Fibroblast of lung (primary cell): ENCODE measurements at places on chromosomes 13 and 19. TPM values are rescaled to one million over a fixed set of nuclear protein-coding genes. Genes with fewer than 3 reads are reported as not detected.

ADAMTSL5 gene
- 4.3 and 4.7 TPM in 2 replicates for polyA plus RNA-seq

ZNF560 gene
- 0.61 and 1.0 TPM in 2 replicates for polyA plus RNA-seq

SIAH3 gene
- not detected in 2 replicates for polyA plus RNA-seq

LILRA1 gene
- not detected in 2 replicates for polyA plus RNA-seq

ATP8A2 gene
- 0.01 and 0.02 TPM in 2 replicates for polyA plus RNA-seq

PCDH17 gene
- polyA plus RNA-seq, result 0.01 and 0.07 TPM in 2 replicates

GARIN5A gene
- 0.11 and 0.24 TPM in 2 replicates for polyA plus RNA-seq

SLC10A2 gene
- polyA plus RNA-seq, result not detected in 2 replicates

LMTK3 gene
- polyA plus RNA-seq, result 0.01 TPM in 1 of 2 replicates, not detected in the other

GRCh38 chr19:52234406-52234805 is 35.0 kb upstream of the ZNF766 start:
- DNase-seq, result no peak

- no peak for DNase-seq
These were observed 487.9 kb downstream of the DCT start for GRCh38 chr13:93991569-93991968.

DNA sequence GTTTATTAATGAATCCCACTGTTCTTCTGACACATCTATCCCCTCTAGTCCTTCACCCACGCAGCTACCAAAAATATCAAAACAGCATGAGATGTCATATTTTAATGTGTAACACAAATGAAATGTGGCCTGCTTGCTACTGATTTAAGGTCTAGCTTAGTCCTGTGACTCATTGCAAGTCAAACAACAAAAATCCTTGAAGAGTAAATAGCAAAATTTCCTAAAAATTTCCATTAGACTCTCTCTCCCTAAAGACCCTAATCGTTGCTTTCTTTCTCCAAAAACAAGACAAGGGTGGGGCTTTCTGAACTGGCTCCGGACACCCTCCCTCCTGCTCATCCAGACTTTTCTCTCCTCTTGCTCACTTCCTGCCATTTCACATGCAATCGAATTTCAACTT is 99.9 kb upstream of the IPO5 start:
- peak; percentile 8 for DNase-seq

DNA sequence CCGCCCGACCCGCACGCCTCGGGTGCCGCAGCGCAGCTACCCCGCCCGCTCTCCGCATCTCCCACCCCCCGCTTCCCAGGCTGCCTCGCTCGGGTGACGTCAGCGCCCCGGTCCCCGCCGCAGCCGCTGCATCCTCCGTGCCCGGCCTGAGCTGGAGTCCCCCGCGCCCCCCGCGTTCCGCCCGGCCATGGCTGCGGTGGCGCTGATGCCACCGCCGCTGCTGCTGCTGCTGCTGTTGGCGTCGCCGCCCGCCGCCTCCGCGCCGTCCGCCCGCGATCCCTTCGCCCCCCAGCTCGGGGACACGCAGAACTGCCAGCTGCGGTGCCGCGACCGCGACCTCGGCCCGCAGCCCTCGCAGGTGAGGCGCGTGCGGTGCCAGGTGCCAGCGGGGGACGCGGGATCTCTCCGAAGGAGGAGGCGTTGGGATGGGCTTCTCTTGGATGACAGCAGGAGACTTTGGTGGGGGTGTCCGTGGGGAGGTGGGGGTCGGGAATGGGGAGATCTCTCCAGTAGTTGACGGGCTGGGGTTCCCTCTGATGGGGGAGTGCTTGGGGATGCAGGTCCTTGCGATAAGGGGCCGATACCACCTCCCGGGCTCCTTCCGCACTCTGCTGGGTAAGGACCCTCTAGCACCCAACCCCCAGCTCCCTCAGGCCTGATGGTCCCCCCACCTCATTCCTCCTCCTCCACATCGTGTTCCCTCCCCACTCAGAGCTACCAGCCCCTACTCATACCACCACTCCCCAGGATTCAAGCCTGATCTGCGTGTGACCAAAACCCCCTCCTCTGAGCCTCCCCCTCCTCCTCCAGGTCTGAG is at the start of gene TMEM59L:
TMEM59L (plus strand) TSS at position 99 of the 817 bp plus-strand sequence; CDS start at position 188, 89 bp downstream.
- DNase-seq, result no peak

- peak; percentile 98 for DNase-seq
These were observed 401.7 kb downstream of the IRS2 start for GRCh38 chr13:109384491-109385241.

- peak; percentile 77 for DNase-seq
These were observed 207.5 kb downstream of the KCNRG start for GRCh38 chr13:50222569-50223332.

GRCh38 chr19:47745010-47745901 is at the start of gene NOP53:
Gene NOP53, plus strand, starts transcription at chr19:47745546. Its CDS starts 14 bp downstream, at chr19:47745560.
- peak; percentile 92 for DNase-seq

GRCh38 chr19:31617010-31617585 is 267.9 kb upstream of the TSHZ3 start:
- no peak for DNase-seq

DNA sequence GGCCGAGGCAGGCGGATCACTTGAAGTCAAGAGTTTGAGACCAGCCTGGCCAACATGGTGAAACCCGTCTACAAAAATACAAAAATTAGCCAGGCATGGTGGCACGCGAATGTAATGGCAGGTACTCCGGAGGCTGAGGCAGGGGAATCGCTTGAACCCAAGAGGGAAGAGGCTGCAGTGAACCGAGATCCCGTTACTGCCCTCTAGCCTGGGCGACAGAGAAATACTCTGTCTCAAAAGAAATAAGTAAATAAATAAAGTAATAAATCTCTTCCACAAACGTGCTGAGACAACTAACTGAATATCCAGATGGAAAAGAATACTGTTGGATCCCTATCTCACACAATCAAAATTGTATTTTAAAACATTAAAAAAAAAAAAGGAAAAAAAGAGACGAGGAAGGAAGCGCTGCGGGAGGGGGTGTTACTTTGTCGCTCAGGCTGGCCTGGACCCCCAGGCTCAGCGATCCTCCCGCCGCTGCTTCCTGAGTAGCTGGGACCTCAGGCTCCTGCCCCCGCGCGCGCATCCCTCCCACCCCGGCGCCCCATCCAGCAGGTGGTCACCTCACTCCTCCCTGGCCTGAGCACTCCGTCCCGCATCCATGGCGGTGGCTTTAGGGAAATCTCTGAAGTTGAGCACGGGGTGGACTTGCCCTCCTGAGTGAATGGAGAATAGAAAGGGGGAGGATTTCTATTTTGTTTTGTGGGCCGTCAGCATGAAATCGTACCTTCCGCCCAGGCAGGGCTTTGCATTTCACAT is 628 bp upstream of the ZNF813 start:
- no peak for DNase-seq

GRCh38 chr13:90552702-90553101 is 794.8 kb upstream of the MIR17HG start:
- no peak for DNase-seq

- DNase-seq, result no peak
These were observed 4.2 kb downstream of the VMAC start for GRCh38 chr19:5908773-5909442.

DNA sequence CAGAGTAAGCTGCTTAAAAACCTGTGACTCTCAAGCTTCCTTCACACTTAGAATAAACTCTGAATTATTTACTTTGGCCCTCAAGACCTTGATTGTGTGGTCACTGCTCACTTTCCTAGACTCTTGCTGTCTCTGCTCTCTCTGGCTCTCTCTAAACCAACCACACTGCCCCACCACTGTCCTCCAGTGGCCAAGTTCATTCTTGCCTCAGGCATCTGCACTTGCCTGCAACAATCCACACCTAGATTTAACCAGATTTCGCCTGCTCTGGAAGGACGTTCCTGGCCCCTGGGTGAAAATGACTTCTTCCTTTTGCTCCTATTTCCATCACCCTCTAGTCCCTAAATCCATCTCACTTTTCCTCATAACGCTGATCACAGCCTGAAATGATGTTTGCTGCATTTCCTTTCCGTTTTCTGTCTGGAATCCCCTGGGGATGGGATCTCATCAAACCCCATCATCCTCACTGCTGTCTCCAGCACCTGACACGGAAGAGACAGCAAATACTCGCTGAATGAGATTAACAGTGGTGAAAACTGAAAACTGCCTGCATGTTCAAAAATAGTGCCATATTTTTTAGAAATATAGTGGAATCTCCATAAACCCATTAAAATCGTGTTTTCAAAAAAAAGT is 232.6 kb downstream of the UQCRFS1 start:
- DNase-seq, result no peak

- no peak for DNase-seq
These were observed 273.8 kb downstream of the LIG4 start for GRCh38 chr13:107941345-107942029.

DNA sequence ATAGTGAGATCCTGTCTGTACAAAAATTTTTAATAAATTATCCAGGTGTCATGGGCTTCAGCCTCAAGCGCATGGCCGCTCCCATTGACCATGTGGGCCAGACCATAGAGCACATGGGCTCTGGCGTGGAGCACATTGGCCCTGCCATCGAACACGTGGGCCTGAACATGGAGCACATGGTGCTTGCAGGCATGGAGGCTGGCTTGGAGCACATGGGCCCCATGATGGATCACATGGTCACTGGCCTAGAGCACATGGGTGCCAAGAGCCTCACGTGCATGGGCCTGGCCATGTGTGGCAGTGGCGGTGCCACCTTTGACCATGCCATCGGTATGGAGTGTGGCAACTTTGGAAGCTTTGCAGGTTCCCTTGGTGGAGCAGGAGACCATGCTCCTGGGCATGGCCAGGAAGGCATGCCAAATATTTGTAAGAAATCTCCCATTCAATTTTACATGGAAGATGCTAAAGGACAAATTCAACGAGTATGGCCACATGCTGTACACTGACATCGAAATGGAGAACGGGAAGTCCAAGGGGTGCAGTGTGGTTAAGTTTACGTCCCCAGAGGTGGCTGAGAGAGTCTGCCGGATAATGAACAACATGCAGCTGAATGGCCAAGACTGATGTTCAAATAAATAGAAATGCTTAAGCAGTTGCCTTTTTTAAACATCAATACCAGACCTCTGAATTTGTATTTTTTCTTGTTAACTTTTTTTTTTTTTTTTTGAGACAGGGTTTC is 21.3 kb upstream of the SLC1A5 start:
- no peak for DNase-seq

GRCh38 chr19:4052993-4053422 is 13.7 kb downstream of the ZBTB7A start:
- no peak for DNase-seq

GRCh38 chr19:11971041-11971440 is 6.2 kb downstream of the ZNF763 start:
- no peak for DNase-seq

DNA sequence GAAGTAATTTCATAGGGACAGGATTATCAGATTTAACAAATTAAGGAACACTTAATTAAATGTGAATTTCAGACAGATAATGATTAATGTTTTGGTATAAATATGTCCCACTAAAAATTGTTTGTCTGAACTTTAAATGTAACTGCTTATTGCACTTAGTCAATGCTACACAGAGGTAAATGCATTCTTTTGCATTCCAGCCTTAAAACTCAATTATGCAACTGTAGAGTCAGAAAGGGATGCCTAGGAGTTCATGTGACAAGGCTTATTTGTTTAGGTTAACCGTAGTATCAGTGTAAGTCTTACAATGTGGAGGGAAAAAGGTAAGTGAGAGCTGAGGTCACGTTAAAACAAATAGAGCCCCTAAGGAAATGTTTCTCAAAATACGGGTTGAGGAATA is 347.2 kb upstream of the ARGLU1 start:
- no peak for DNase-seq

- DNase-seq, result peak; percentile 51
These were observed 19.2 kb upstream of the LPAR6 start for GRCh38 chr13:48431987-48432615.

DNA sequence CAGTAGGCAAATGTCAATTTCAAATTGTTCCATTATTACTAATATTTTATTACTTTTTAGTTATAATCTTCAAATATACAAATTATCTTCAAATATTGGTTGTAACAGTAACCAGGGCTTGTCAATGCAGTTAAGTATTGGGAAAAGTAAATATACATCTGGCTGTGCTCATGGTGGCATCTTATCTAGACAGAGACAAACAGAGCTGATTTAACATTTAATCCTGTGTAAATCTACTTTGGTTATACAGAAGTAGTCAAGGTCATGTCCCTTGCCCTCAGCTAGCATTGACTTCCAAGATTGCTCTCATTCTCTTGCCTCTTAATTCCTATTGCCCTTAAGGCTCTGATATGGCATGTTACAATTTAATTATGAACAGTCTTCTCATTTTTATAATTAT is 98.4 kb upstream of the KLHL1 start:
- DNase-seq, result no peak

- DNase-seq, result peak; percentile 57
These were observed 50.3 kb upstream of the SIN3B start for GRCh38 chr19:16778796-16779411.

DNA sequence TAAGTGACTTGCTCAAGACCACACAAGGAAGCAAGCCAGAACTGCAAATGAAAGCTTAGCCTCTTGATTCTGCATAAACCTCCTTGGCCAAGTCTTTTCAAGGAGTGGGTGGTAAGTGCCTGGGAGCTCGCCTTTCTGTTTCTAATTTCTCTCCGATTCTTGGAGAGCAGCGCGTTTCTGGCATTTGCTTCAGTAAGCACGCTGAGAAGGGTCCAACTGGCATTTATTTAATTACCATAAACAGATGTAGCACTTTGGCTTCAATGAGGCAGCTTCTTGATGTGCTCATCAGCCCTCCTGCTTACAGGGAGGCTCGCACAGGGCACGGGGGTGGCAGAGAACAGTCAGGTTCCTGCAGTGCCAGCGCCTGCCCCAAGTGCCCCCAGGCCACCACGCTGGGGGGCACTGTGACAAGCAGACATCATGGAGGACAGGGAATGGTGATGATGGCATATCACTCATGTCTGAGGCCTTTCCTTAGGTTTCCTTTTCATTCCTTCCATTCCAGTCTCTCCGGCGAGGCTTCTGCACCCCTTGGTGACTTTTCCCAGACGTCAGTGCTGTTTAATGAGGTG is 13.3 kb downstream of the SIAH3 start:
- no peak for DNase-seq

GRCh38 chr13:113410472-113411201 is 42.7 kb downstream of the ADPRHL1 start:
- DNase-seq, result peak; percentile 91

- DNase-seq, result peak; percentile 7
These were observed 175.9 kb downstream of the IRS2 start for GRCh38 chr13:109610517-109610916.

GRCh38 chr19:40560092-40560507 is 16.6 kb upstream of the SHKBP1 start:
- no peak for DNase-seq
